Fibroblast of upper back skin (primary cell): ENCODE measurements at places on chromosomes 16 and 17.

DNA sequence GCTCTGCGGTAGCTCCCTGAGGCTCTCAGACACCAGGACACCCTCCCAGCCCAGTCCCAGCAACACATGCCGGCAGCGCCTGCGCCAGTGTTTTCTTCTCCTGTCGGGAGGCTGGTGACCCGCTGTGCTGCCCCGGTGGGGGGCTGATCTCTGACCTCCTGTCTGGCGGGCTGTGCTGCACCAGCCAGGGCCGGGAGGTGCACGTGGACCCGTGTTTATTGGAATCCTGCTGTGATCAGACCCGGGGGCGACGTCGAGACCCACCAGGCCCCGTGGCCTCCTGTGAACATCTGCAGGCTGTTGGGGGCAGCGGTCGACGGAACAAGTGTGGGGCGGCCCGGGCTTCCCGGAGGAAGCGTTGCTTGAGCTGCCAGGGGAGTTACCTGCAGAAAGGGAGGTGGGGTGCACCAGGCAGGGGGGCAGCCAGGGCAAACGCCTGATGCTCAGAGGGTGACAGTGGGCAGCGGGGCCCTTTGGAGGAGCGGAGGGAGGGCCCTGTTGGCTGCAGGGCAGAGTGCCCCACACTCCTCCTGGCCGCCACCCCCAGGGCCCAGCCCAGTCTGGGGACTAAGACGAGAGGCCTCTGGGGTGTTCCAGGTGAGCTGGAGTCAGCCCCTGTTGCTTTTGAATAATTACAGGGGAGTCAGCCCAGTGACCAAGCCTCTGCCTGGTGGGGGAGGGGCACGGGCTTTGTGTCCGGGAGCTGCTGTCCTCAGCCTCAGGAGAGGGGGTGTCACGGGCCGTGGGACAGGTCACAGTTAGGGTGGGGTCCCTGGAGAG is 2.3 kb upstream of the SSTR5 start:
- no peak for DNase-seq

GRCh38 chr17:954431-955164 is 25.0 kb downstream of the NXN start:
- DNase-seq: peak; percentile 85

DNA sequence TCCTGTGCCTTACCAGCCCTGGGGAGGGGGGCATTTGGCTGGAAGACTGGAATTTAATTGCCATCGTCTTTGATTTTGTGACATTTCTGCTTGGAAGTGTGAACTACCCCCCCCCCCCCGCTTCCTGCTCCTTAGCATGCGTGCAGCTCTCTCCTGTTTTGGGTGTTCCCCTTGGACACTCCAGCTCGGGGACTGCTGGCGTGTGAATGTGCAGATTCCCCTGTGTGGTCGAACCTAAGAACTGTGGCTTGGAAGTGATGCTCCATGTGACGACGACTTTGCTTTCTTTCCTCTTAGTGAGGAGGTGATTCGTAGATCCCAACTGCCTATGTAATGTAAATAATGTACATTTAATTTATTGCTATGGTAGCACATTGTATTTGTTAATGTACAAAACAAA is 26.1 kb downstream of the OR1D5 start:
- no peak for DNase-seq

GRCh38 chr17:78226759-78227454 is 4.5 kb upstream of the TMEM235 start:
- no peak for DNase-seq

GRCh38 chr17:19264681-19265080 is 27.5 kb downstream of the EPN2 start:
- no peak for DNase-seq

DNA sequence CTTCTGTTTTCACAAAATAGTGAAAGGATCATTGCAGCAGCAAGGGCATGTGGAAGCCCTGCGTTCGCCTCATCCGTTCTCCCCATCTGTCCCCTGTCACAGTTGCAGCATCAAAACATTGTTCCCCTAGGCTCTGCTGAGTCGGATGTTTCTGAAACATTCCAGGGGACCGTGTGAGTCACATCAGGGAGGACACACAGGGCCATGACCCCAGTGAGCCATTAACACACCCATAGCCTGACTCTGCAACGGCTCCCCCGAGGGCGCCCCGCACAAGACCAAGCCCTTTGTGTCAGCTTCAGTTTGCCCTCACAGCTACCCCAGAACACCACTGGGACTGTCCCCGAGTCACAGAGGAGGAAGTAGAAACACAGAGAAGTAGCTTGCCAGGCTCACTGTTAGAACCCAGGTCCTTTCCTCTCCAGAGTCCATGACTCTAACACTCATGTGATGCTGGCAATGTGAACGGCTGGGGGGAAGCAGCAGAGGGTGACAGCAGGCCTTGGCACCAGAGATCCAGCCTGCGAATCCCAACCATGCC is 63.3 kb upstream of the HSBP1 start:
- DNase-seq: peak; percentile 12

DNA sequence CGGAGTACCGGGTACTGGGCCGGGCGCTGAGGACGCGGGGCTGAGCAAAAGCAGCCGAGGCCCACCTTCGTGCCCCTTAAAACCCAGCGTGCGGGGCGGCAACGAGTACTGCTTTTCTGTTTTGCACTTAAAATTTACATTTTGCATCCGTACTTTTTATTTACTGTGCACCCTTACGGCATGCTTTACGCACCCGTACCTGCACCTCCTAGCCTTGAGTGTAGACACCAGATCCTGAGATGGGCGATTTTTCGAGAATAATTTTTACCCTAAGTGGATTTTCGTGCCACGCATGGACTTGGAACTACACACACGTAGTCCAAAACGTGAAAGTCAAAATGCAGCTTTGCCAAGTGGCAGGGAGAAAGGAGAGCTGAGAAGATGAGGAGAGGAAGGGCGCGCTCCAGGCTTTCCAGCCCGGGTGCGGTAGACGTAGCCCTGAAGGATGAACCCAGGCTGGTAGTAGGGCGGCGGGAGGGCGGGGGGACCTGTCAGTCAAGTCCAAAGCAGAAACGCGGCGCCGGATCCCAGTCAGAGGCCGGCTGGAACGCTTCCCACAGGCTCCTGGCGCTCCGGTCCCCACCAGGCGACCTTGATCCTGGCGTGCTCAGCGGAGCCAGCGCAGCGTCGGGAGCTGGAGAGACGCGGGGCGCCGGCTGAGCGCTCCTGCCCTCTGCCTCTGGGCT is 1.2 kb upstream of the CBLN1 start:
- no peak for DNase-seq

DNA sequence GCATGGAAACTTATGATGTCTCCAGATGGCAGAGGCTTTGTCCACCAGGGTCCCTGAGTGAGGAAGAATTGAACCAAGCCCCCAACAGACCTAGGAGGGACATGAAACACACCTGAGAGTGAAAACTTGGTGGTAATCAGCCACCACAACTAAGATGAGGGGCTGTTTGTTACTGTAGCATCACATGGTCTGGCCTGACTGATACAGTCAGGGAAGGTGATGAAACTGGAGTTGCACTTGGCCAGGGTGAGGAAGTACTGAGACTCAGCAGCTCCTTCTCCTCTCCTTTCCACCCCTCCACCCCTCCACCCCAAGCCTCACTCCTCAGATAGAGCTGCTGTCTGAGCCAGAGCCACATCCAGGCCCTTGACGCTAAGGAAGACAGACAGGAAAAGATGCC is 37.2 kb downstream of the C16orf82 start:
- DNase-seq: no peak

DNA sequence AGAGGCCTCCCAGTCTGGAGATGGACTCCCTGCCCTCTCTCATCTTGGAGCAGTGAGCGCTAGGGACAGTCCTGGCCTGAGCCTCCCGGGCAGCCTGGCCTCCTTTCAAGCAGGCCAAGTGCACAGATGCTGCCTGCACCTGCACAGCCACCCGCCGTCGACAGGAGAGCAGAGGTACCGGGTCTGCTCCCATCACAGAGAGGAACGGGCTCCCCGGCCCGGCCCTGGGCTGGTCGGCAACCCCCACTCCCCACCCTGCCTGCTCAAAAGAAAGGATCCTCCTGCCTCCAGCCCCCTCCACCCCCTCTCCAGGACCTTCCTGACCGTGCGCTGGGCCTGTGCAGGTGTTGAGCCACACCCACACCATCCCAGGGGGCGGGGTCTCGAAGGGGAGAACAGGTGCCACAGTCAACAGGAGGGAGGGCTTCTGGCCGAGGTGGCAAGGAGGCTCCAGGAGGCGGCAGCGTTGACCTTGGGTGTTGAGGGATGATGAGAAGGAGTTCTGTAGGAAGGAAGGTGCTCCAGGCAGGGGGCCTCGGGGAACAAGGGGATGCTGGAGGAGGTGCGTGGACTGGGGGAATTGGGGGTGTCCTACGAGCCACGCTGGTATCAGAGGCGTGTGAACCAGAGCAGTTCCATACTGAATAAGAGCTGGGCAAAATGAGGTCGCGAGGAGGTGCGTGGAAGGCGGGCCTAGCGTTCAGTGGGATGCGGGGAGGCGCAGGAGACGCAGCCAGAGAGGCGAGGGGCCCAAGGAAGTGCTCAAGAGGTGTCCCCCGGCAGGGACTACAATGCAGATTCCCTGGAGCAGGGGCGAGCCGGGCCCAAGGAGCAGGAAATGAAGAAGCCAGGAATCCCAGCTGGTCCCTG is 967 bp upstream of the CDH15 start:
- no peak for DNase-seq

GRCh38 chr17:55186937-55187770 is 77.6 kb upstream of the HLF start:
- no peak for DNase-seq

DNA sequence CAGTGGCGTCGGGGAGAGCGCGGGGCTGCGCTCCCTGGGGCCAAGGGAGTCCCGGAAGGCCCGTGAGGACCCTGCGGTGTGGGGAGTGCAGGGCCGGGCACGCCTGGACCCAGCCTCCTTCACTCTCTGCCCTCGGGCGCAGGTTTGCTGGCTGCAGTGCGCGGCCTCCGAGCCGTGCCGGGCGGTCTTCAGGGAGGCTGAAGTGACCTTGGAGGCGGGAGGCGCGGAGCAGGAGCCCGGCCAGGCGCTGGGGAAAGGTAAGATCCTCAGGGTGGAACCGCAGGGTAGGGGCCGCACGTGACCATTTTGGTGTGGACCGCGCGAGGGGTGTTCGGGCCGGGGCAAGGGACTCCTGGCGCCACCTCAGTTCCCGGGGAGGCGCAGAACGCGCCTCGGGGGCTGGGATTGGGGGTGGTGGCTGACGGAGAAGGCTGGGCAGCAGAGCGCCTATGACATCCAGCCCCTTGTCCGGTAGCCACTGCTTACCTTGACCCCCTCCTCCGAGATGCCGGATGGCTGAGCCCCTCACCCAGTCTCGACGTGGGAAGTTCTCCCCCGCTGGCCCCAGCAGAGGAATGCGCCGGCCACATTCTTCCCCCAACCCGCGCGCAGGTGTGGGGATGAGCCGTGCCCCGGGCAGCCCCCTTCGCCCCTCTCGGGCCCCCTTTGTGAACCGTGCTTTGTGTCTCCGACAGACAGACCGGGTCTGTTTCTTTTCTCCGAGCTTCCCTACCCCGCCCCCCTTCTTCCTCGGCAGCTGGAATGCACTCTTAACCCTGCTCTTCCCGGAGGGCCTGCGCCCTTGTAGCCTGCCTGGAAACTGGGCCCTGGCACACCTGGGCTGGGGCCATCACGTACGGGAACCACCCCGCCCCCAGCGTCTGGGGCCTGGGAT is 631 bp downstream of the CDH3 start:
- no peak for DNase-seq

GRCh38 chr16:30353438-30354129 is 1.5 kb downstream of the CD2BP2 start:
- no peak for DNase-seq

GRCh38 chr16:10839279-10839666 is 20.7 kb upstream of the TVP23A start:
- DNase-seq: no peak

DNA sequence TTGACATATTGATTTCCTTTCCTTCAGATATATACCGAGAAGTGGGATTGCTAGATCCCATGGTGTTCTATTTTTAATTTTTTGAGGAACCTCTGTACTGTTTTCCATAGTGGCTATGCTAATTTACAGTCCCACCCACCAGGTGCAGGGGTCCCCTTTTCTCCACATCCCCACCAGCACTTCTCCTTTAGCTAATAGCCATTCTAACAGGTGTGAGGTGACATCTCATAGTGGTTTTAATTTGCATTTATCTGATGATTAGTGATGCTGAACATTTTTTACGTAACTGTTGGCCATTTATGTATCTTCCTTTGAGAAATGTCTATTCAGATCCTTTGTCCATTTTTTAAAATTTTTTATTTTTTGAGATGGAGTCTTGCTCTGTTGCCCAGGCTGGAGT is 93.9 kb downstream of the SDR42E1 start:
- DNase-seq: no peak

DNA sequence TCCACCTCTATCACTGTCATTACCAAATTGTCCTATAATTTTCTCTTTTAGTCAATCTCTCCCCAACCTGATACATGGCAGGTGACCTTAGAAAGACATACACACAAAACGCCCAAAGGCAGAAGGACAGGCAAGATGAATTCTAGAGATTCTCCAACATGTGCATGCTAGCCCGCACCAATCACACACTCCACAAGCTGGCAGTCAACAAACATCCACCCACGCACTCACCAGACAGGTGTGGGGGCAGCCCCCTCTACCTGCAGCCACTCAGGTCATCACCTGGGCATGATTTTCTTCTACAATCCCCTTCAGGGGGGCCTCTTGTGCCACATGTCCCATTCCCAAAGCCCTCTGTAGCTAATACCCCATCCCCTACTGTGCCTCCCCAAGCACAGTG is 9.5 kb downstream of the MPP2 start:
- no peak for DNase-seq

DNA sequence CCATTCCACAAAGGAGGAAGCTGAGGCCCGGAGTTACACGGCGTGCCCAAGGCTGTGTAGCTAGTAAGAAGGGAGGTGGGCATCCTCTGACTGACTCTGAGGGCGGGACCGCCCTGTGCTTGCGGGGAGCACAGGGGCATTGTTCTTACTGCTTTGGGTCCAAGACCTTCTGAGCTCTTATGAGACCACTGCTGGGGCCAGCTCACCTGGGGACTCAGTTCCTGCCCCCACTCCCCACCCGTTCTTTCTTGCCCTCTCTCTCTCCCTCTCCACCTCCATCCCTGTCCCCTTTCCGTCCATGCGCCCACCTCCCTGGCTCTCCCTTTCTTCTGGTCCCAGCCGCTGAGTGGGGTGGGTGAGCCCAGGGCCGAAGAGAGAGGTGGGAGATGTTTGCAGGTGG is 19.6 kb downstream of the CCR7 start:
- no peak for DNase-seq

- peak; percentile 35 for DNase-seq
Observed at GRCh38 chr16:1054660-1055556, 17.6 kb upstream of the SSTR5 start.

DNA sequence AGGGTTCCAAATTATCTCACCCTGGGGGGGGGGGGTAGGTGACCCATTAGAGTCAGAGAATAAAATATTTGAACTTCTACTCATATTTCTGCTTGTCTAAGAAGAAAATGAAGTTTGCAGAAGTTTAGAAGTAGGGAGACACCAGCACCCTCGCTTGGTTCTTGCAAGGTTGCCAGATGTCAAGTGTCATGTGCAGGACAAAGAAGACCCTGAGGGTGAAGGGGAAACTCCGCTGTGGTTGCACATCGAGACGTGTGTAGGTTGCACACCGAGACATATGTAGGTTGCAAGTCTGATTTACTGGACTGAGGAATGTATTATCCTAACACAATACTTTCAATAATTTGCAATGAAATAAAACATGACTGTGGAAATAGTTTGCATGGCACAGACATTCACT is 42.4 kb upstream of the IRF8 start:
- no peak for DNase-seq
